ENCODE measurements at places on chromosomes 4 and X.

DNA sequence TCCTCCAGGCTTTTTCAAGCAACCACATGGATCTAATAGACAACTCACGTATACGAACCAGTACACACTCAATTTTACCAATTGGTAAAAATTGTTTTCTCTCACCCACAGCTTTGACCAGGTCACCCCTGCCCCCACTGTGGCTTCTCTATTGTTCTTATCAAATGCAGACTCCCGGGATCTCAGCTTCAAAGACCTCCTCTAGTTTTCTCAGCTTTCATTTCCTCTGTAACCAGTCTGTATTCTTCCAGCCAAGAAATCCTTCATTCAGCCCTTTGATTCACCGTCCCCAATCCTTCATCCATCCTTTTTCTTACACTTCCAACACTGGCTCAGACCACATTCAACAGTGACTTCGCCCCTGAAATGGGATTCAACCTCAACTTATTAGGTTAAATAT is 120.7 kb downstream of the CORIN start:
- H3K27ac ChIP-seq: no peak overlapping the region
- H3K4me1 ChIP-seq: no peaks in the 10 kb centered on the region
- peaks cover 13% of the 10 kb centered on the region for H3K27me3 ChIP-seq

DNA sequence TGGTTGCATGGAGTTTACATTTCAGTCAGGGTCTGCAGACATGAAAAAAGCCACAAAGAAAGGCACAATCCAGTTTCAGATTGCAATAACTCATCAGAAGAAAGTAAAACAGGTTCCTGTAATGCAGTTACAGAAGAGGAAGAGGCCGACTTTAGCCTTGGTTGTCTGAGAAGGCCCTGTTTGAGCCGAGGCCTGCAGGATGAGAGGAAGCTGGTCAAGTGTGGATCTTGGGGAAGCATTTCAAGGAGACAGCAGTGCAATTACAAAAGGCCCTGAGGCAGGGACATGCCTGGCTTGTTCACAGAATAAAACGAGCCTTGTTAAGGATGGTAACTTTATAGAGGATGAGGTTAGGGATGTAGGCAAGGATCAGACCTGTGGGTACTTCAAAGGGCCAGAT is 62.4 kb downstream of the AFF2 start:
- H3K4me3 ChIP-seq: no peak overlapping the region
- DNase-seq: no peak
- H3K27ac ChIP-seq: no peak overlapping the region
- H3K27me3 ChIP-seq: no peaks in the 10 kb centered on the region
- H3K36me3 ChIP-seq: no peaks in the 10 kb centered on the region

DNA sequence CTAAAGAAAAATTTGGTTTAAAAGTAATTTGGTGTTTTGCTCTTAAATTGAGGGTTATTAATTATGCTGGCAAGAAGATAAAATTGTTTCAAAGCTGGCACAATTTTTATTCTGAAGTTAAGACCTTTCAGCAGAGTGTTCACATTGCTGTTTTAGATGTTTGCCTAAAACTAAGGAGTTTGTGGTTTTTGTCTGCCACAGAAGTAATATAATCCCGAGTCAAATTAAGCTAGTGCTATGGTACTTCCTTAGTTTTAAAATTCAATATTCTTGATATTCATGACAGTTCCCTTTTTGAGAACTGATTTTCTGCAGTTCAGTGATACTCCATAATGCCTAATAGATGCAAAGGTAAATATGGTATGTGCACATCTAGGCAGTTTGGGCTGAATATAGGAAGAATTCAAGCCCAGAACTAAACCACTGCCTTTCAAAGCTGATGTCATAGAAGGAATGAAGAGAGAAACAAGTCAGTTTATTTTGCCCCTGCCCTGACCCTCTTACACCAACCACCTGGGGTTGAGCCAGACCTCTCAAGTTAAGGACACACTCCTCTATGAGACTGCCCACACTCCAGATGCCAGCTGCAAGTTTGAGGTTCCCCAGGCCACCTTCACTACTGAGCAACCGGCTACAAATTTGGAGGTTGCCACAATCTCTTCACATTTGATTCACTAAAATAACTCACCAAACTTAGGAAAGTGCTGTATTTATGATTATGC is 32.1 kb upstream of the VEGFC start:
- H3K4me1 ChIP-seq: no peaks in the 10 kb centered on the region
- no peak overlapping the region for H3K27ac ChIP-seq
- H3K27me3 ChIP-seq: no peaks in the 10 kb centered on the region
- no peak for DNase-seq
- H3K36me3 ChIP-seq: peaks cover 25% of the 10 kb centered on the region
- no peak overlapping the region for H3K4me3 ChIP-seq

GRCh38 chrX:11458170-11458569 is 165.0 kb downstream of the AMELX start:
- no peaks in the 10 kb centered on the region for H3K36me3 ChIP-seq
- H3K27ac ChIP-seq: no peak overlapping the region
- no peaks in the 10 kb centered on the region for H3K27me3 ChIP-seq
- H3K4me3 ChIP-seq: no peak overlapping the region
- DNase-seq: no peak
- H3K4me1 ChIP-seq: no peaks in the 10 kb centered on the region

DNA sequence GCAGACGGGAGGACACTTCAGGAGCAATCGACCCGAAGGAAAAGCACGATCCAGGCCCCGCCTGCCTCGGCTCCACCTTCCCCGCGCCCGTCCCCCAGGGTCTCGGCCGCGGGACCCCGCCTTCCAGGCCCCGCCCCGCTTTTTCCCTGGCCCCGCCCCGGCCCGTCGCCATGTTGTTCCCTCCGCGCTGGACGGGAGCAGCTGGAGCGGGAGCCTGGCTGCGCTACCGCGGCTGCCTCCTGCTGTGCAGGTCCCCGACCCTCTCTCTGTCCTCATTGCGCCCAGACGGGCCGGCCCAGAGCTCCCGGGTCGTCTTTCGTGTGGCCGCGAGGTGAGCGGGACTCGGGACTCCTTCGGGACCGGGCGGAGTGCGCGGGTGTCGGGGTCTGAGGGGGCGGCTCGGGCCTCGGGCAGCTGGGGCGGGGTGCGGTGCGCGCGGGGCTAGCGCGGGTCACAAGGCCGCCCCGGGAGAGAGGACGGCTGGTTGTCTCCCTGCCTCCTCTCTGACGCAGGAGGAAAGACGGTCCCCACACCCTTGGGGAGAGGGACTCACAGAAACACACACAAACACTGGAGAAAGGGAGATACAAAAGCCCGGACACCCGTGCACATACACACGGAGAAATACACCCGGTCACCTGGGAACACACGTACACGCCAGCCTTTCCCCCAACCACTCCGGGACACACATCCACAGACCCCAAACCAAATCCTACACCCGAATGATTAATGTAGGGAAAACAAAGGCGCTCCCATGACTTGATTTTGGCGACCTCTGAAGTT is at the start of gene RAB9A:
Gene RAB9A, plus strand, starts transcription at position 171 of the 783 bp plus-strand sequence. CDS start 19,619 bp downstream, outside the sequence.
- peaks cover 27% of the 10 kb centered on the region for H3K4me1 ChIP-seq
- no peaks in the 10 kb centered on the region for H3K27me3 ChIP-seq
- DNase-seq: peak; percentile 85
- H3K27ac ChIP-seq: peak within 1 kb of the TSS; percentile 60

- H3K36me3 ChIP-seq: no peaks in the 10 kb centered on the region
- no peaks in the 10 kb centered on the region for H3K27me3 ChIP-seq
- H3K4me3 ChIP-seq: no peak overlapping the region
- no peak overlapping the region for H3K27ac ChIP-seq
Measured at GRCh38 chr4:105753361-105753760, 44.8 kb downstream of the GSTCD start.

DNA sequence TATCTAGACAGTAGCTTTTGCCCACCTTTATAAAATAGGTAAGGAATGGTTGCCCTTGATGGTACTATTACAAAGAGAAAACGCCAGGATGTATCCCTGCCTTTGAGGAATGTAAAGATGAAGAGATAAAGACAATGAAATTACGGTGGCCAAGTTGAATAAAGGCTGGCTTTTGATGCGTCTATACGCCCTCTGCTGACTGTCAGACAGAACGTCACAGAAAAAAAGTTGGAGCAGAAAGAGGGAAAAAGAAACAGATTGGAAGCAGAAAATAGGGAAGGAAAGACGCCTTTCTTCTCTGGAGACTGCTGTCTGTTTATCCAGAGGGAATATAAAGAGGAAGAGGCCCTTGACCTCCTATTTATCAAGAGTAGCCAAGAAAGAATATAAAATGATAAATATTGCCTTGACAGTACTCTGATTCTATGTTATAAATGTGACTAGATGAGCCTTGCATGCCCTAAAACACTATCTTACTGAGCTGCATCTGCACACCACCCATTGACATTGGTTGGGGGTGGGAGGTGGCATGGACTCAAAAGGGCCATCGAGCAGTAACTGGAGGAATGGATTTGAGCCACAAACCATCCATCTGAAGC is 30.6 kb downstream of the PCDH19 start:
- H3K27ac ChIP-seq: no peak overlapping the region
- H3K36me3 ChIP-seq: no peaks in the 10 kb centered on the region
- no peak for DNase-seq
- H3K27me3 ChIP-seq: no peaks in the 10 kb centered on the region

DNA sequence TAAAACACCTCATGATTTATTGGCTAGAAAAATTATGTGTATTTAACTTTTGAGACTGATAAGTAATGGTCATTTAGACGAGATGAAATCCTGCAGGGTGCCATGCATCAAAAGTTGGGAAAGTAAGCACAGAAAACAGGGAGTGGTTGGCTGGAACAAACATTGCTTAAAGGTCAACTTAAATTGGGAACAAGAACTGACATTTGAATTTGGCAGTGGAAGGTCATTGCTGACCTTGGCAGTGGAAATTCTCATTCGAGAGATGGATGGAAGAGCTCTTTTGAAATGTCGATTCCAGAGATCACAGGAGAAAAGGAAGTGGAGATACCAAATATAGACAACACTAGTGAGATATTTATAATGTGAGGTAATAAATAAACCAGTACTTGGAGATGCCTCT is 572.8 kb downstream of the TRAM1L1 start:
- no peak for DNase-seq
- no peak overlapping the region for H3K4me3 ChIP-seq
- no peaks in the 10 kb centered on the region for H3K27me3 ChIP-seq
- no peaks in the 10 kb centered on the region for H3K4me1 ChIP-seq
- no peaks in the 10 kb centered on the region for H3K36me3 ChIP-seq

DNA sequence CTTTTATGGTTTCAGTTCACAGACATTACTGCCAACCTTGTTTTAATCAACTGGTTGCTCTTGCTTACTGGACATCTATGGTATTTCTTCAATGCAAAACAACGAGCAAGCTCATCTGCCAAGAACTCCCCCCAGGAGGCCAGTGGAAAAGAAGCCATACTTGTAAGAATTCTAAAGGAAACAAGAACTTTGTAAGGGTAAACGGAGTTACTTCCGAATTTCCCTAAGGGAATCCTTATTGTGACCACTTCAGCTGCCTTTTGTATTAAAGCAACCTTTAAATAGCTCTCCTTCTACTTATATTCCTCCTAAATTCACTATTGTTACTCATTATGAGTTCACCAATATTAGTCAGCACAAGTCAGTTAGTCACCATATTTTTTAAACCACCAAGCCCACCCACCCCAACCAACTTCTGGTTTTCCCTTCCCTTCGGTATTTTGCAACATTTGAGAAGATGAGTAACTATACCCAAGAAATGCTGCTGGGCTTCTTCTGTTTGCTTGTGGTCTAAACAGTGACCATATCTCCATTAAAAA is 602.8 kb upstream of the DIPK2B start:
- no peaks in the 10 kb centered on the region for H3K36me3 ChIP-seq
- no peak for DNase-seq
- no peak overlapping the region for H3K27ac ChIP-seq
- H3K4me1 ChIP-seq: peaks cover 30% of the 10 kb centered on the region
- H3K4me3 ChIP-seq: no peak overlapping the region

DNA sequence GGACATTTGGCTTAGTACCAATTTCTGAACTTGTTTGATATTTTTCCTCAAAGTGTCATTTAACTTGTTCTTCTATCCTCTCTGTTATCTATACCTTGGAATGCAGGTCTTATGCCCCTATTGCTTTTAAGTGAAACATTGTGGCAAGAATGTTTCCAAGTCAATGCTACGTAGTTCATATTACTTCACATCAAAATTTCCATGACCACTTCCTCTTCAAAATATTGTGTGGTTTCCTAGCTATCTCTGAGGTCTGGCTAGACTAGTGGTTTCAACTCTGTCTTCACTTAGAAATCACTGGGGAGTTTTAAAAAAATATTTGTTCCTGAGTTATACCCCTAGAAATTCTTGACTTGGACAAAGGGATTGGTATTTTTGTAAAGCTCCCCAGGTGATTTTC is 20.2 kb upstream of the RASGEF1B start:
- H3K27me3 ChIP-seq: no peaks in the 10 kb centered on the region
- H3K27ac ChIP-seq: no peak overlapping the region
- H3K4me3 ChIP-seq: no peak overlapping the region
- H3K4me1 ChIP-seq: peaks cover 26% of the 10 kb centered on the region

DNA sequence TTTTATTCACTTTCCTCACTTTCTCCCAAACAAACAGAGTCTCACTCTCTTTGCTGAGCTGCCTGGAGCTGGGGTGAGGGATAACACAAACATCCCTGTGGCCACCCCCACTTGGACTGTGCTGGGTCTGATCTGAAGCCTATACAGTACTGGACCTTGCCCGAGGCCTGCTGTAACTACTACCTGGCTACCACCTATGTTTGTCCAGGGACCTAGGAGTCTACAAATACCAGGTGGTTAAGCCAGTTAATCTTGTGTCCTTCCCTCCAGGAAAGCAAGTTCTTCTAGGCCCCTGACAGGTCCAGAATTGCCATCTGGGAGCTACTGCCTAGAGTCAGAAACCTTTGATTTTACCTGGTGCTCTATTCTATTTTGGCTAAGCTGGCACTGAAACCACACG is 87.3 kb downstream of the RTL3 start:
- H3K27me3 ChIP-seq: no peaks in the 10 kb centered on the region
- H3K27ac ChIP-seq: no peak overlapping the region
- peaks cover 13% of the 10 kb centered on the region for H3K4me1 ChIP-seq
- H3K4me3 ChIP-seq: no peak overlapping the region

GRCh38 chrX:42079968-42080367 is 156.6 kb upstream of the CASK start:
- peaks cover 10% of the 10 kb centered on the region for H3K4me1 ChIP-seq
- no peaks in the 10 kb centered on the region for H3K27me3 ChIP-seq
- H3K4me3 ChIP-seq: no peak overlapping the region
- H3K36me3 ChIP-seq: no peaks in the 10 kb centered on the region
- no peak for DNase-seq

DNA sequence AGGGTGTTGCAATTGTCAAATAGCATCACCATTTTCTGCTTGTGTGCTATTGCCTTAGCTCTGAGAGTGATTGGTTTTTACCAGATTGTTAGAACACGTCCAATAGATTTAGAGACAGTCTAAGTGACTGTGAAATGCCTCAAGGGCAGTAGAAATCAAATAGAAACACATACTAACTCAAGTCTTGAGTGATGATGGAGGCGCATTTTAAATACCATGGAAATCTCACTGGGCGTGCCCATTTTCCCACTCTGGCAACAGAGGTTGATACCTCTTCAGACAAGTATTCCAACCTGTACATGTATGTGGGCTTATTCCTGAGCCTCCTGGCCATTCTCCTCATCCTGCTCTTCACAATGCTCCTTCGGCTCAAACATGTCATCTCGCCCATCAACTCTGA is 7.2 kb downstream of the SERTM2 start:
- DNase-seq: no peak
- H3K4me3 ChIP-seq: no peak overlapping the region
- H3K27me3 ChIP-seq: no peaks in the 10 kb centered on the region

- no peak overlapping the region for H3K4me3 ChIP-seq
- H3K4me1 ChIP-seq: no peaks in the 10 kb centered on the region
- H3K27ac ChIP-seq: no peak overlapping the region
- no peaks in the 10 kb centered on the region for H3K36me3 ChIP-seq
Measured at GRCh38 chr4:80446664-80447063, 111.1 kb downstream of the CFAP299 start.

- peak overlapping the region; percentile 71 for H3K4me3 ChIP-seq
- peaks cover 44% of the 10 kb centered on the region for H3K4me1 ChIP-seq
- peaks cover 28% of the 10 kb centered on the region for H3K36me3 ChIP-seq
Measured at GRCh38 chrX:56564164-56564885, 898 bp downstream of the UBQLN2 start.

Measured in DND-41 (cell line).